ENCODE measurements at places on chromosomes 13 and 19.
A peak's percentile ranks its signal among the peaks of the same experiment; 100 is the strongest.

DNA sequence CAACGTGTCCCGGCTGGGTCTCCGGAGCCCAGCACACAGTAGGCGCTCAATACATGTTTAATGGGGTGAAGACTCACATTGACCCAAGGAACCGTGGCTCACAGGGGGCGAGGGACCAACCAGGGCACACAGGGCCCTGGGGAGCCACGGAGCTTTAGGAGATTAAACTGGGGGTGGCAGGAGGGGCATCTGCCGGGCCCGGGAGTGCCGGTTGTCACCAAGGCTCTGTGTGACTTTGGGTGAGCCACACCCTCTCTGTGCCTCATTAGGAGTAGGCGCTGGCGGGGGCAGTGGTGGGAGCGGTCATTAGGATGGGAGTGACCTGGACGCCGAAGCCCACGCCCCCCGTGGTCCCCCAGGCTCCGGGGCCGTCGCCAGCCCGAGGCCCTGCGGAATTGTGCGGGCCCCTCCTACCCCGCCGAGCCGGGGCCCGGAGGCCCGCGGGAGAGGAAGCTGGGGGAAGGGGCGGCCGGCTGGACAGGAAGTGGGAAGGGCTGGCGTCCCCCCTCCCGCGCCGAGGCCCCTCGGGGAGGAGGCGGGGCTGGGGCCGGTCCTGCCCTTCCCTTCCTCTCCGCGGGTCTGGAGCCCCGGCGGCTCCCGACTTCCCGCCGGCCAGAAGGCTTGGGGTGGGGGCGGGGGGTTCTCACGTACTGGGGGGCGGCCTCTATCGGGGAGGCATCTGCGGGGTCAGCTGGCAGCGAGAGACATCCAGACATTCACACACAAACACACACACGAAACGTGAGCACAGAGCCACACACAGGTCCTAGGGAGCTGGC is 1.8 kb upstream of the SSBP4 start:
- peak; percentile 59 for DNase-seq

- no peak for DNase-seq
These were observed 34.9 kb upstream of the FXYD3 start for GRCh38 chr19:35080613-35081170.

GRCh38 chr19:49387936-49388372 is at the start of gene KASH5:
Gene KASH5, plus strand, starts transcription at chr19:49388249. Its CDS starts 2,635 bp downstream, at chr19:49390884.
- DNase-seq = peak; percentile 71

DNA sequence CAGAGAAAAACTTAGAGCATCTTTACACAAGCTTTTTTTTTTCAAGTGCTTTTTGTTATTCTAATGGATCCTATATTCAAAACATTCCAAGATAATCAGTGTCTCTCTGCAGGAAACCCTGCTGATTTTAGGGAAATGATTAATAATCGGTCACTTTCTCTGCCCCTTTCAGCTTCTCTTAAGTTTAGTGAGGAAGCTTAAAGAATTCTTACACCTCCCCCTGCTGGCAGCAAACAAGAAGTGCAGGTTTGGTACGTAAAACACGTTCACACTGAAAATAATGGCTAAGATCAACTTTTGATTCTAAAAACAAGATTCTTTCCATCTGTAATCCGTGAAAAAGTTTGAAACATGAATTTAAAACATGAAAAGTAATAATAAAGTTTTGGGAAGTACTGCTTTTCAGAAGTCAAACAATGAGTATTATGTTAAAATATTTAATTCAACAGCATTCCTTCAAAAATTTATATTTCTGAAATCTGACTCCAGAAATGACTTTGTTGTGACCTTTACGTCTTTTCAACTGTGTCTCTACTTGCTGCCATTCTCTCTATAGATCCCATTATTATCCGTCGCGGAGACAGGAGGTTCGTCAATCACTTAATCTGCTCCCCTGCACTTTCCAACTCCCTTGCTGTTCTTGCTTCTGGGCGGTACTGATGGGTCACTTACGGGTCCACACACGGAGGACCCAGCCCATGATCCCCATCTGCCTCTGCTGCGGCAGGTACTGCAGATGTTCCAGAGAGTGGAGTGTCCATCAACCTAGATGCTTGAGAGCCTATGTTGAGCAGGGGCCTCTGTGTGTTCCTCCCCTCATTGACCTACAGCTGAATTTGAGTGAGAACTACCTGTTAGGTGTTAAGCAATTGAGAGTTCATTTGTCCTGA is 203.1 kb upstream of the EDNRB start:
- DNase-seq = no peak

GRCh38 chr13:46542833-46543232 is 10.1 kb upstream of the LRCH1 start:
- no peak for DNase-seq

GRCh38 chr13:39186205-39186875 is 148.1 kb downstream of the NHLRC3 start:
- DNase-seq = no peak

GRCh38 chr19:7340959-7341837 is 7.5 kb upstream of the ARHGEF18 start:
- no peak for DNase-seq

DNA sequence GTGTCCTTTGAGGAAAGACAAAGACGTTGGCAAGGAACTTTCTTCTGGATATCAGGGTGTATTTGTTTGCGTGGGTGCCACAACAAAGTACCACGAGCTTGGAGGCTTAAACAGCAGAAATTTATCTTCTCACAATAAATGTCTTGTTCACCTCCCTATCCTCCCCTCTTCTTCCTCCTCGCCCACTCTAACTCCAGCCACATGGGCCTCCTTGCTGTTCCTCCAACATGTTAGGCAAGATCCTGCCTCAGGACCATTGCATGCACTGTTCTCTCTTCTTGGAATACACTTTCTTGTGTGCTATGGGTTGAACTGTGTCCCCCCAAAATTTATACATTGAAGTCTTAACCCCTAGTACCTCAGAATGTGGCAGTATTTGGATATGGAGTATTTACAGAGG is 45.7 kb downstream of the VAV1 start:
- DNase-seq = no peak

DNA sequence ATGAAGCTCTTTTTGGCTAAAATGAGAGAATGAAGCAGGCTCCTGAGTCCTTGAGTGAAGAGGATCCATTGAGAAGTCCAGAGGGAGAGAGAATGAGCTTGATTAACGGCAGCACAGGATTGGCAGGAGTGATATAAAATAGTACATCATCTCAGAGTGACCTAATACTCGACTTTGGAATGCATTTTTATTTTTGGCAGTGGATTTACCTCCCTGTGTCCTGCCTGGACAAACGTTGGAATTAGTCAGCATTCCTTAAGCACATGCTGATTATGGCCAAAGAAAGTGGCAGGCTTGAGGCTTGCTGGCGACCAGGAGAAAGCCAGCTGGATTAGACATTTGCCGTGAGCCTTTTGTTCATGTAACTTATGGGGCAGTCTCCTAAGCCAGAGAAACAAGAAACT is 22.9 kb downstream of the LRCH1 start:
- no peak for DNase-seq

DNA sequence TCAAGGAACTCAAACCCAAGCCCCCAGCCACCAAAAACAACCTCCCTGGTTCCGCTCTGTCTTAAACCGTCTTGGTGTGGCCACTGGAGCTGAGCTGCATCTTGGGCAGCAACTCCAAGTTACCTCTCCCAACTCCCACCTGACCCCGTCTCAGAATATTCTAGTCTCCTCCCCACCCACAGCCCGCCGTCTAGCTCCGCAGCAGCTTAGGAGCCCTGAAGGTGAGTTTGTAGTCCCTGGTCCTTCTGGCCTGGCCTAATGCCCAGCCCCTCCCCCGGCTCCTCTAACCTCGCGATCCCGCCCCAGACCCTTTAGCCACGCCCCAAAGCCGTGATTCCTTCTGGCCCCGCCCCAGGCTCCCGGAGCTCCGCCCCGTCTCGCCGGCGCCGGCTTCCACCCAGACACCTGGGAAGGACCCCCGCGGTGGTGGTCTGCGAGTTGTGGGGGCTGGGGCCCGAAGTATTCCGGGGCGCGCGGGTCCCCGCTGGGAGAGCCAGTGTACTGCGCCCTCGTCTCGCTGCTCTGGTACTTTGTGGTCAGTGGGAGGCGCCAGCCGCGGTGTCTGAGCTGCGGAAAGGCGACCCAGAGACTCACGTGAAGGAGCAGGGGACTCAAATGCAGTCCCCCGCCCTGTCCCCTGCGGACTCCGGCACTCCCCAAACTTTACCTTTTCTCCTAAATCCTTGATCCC is 2.5 kb upstream of the LHB start:
- peak; percentile 64 for DNase-seq

GRCh38 chr13:58876473-58876872 is 1244.9 kb downstream of the PCDH17 start:
- DNase-seq = no peak

- peak; percentile 41 for DNase-seq
These were observed 800 bp downstream of the ETFB start for GRCh38 chr19:51365211-51365964.

DNA sequence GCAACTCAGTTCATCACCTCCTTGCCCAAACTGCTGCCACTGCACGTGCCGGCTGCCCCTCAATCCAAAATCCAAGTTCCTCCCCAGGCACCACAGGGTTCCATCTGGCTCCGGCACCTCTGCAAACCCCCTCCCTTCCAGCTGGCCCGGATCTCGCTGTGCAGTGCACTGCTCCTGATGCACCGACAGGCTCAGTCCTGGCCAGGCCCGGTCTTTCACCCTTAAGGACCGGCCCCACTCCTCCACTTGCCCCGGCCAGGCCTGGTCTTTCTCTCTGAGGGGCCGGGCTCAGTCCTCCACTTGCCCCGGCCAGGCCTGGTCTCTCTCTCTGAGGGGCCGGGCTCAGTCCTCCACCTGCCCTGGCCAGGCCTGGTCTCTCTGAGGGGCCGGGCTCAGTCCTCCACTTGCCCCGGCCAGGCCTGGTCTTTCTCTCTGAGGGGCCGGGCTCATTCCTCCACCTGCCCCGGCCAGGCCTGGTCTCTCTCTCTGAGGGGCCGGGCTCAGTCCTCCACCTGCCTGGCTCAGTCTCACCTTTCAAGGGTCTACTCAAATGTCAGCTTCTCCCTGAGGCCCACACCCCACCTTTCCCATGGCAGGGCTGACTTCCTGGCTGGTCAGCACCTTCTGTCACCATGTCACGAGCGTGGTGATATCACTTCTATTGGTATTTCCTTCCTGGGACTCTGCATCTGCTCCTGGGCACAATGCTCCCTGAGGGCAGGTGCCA is 6.9 kb downstream of the ZNF787 start:
- DNase-seq = no peak

GRCh38 chr13:50453188-50453587 is 390.3 kb downstream of the DLEU7 start:
- no peak for DNase-seq

GRCh38 chr13:26200811-26201210 is 21.3 kb downstream of the RNF6 start:
- no peak for DNase-seq

DNA sequence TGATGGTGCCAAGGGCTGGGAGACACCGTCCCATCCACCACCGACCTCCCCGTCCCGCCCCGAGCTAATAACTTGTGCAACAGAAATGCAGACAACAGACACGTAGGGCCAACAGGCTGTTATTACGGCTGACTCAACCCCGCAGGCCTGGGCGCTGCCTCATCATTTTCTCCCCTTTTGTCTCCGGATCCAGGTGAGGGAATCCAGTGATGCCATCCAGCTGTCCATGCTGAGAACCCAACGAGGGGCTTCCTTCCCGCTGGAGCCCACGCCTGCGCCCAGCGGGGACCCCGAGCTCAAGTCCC is 6.4 kb upstream of the DIRAS1 start:
- peak; percentile 40 for DNase-seq

- no peak for DNase-seq
These were observed 12.9 kb downstream of the PAK4 start for GRCh38 chr19:39138221-39139211.

DNA sequence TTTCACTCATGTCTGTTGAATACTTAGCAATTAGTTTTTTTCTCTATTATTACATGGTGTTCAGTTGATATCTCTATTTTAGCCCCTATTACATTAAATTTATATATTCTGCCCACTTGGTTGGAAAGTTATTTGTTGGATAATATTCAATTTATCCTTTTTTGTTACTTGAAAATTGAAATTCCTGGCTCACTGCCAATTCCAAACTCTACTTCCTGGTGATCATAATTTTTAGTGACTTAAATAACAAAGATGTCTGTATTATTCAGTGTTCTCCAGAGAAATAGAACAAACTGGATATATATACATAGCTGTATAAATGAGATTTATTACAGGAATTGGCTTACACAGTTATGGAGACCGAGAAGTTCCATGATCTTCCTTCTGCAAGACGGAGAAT is 93.6 kb downstream of the GPC5 start:
- DNase-seq = no peak

DNA sequence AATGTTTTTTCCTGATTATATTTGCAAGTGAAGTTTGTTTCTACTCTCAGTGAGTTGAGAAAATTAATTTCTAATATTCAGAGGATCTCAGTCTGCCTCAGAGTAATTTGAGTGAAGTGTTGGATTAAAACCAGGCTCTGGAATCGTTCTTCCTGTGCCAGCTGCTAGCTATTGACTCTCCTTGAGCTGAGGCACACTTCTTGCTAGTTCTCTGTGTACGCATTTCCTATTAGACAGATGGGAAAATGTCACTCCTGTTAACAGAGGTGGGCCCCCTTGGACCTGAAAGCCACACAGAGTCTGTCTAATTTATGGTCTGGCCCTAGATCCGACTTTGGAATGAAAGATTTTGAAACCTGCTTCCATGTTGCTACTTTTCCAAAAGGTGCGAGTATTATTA is 107.6 kb upstream of the RNF113B start:
- no peak for DNase-seq

- peak; percentile 50 for DNase-seq
These were observed 1.9 kb upstream of the ZNF580 start for GRCh38 chr19:55638864-55639359.

GRCh38 chr19:7905268-7905667 is 1.6 kb downstream of the MAP2K7 start:
- DNase-seq = no peak

DNA sequence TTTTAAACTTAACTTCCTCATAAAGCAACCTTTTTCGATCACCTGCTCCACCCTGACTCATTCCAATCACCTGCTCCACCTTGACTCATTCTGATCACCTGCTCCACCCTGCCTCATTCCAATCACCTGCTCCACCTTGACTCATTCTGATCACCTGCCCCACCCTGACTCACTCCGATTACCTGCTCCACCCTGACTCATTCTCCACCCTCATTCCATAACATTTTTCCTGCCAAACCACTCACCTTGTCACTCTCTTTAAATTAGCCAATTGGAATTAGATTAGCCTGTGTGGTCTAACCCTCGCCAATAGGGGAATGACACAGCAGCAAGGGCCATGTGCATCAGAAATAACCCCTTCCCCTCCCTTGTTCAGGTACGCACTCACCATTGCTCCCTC is 31.9 kb upstream of the ZNF83 start:
- peak; percentile 24 for DNase-seq

Data from PC-9 (cell line).